ENCODE measurements at places on chromosomes 13 and 19.

DNA sequence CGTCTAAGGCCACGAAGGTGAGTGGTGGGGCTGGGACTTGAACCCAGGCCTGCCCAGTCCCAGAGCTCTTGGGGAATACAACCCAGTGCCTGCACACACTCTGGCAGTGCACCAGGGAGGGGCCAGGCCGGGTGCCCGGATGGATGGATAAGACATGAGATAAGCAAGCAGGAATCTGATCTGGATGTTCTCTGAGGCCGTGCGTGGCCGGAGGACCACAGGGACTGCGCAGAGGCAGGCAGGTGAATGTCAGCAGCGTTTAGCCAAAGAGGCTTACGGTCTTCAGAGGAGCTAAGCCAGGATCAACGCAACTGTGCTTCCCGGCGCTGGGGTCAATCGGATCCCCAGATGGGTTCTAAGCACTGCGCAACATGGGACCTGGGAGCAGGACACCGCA lies 1.5 kb downstream of the ZNF787 start:
- DNase-seq: no peak

DNA sequence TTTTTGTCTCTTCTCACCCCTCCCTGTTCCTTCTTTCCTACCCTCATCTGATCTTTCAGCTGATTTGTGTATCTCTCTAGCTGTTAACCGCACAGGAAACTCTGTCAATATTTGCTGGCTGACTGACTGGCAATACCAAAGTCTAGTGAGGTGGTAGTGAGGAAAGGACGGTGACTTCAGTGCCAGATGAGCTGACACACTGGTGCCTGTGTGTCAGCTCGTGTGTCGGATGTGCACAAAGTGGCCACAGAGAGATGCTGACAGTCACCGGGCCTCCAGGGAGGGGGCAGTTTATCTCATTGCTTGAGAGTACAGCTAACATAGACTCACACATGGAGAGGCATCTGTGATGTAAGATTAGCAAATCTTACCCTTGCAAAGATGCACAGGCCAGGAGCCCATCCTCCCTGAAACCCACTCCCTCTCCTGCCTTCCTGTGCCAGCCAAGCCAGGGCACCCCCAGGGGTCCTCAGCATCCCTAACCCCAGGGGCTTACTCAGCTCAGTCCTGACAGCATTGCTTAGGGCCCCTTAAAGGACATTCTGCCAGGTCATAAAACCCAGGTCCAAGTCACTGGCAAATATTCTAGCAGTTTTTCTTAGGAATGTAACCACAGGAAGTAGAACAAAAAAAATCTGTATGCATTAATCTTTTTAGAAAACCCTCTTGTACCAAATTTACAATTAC lies 80.2 kb downstream of the SHISA2 start:
- DNase-seq: peak; percentile 1

DNA sequence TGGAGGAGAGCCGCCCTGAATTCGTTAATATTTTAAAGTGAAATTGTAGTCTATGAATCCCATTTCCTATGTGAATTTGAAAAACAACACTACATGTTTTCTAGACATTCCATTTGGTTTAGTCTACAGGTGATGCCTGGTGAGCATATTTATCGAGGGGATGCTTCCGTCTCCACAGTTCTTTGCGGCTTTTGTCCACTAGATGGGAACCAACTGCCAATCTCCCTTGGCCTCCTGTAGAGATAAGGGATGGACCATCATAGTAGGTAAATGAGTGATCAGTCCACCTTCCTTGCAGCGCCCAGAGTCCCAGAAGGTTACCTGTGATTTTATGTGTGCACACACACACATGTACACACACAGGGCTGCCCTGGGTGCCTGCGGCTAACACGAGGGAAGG lies 289.8 kb upstream of the SOX21 start:
- DNase-seq: no peak

- peak; percentile 57 for DNase-seq
Measured at GRCh38 chr19:872266-872951, 12.9 kb downstream of the CFD start.

DNA sequence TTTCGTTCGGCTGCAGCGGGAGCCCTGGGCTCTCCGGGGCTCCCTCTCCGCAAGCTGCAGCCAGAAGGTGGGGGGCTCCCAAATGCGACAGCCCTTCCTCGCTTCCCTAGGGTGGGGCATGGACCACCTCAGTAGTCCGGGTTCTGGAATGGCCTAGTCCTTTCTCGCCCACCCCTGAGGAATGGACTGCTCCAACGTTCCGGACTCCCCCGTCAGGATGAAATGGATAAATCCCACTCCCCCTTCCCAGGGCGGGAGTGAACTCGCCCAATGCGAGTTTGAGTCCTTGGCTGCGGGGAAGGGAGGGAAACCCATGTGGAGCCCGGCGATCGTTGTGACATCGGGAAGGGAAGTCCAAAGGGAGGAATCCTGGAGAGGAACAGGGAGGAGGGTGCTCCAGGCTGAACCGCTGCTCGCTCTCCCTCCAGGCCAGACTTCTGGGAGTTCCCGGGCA lies 5.5 kb downstream of the HRC start:
- DNase-seq: no peak

GRCh38 chr19:32676186-32676894 lies 692 bp downstream of the RGS9BP start:
- DNase-seq: no peak

GRCh38 chr19:28285917-28286316 lies 927.0 kb downstream of the UQCRFS1 start:
- DNase-seq: no peak

DNA sequence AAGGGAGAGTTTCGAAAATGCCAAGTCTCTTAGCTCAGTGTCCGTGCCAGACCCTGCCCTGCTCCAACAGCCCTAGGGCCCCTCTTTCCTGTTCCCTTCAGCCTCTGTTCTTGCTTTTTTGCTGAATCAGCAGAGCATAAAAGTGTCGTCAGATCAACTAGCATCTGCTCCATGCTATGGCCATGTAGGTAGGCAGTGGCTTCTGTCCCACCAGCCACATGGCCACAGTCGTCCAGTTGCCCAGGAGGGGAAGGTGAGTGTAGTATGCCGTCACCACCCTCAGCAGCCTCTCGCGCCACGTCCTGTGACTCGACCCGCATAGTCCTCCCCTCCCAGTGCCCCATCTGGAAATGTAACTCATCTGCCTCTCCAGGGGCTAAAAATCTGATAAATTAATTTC lies 50.9 kb upstream of the ATP11A start:
- DNase-seq: no peak

- no peak for DNase-seq
Measured at GRCh38 chr13:59274958-59275727, 888.6 kb downstream of the DIAPH3 start.

GRCh38 chr13:79516595-79516994 lies 35.6 kb downstream of the NDFIP2 start:
- no peak for DNase-seq

- no peak for DNase-seq
Measured at GRCh38 chr19:39818626-39819097, 15.3 kb downstream of the DYRK1B start.

- no peak for DNase-seq
Measured at GRCh38 chr19:4086411-4086867, 19.7 kb upstream of the ZBTB7A start.

DNA sequence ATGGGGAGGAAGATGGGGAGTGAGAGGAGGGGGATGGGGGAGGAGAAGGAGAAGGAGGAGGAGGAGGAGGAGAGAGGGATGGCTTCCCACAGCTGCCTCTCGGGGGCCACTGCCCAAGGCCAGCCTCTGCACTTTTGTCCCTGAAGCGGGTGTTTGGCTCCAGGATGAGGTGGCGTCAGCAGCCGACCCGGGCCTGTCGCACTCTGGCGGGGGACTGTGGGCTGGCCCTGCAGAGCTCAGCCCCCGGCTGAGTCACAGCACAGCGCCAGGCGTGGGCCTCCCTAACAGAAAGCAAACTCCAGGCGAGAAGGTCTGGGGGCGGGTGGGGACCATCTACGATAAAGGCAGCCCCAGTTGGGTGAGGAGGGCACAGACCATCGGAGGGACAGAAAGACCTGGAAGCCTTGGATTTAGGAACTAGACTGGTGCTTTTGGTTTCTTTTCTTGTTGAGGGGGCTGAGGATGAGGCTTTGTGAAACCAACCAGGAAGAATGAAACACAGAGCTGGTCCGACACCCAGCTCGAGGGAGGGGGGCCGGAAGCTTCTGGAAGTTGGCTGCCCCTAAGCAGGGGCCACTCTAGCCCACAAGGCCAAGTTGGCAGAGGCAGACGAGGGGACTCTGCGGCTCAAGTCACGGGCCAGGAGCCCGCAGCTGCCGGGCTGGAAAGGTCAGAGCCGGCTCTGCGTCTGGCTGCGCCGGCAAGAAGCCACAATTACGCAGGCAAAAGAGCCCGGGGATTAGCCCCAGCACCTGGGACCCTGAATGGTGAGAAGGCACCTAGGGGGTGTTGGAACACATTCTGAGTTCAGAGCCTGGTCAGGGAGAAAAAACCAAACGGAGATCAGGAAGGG lies 18.2 kb downstream of the LSM4 start:
- peak; percentile 83 for DNase-seq

GRCh38 chr19:51789061-51789795 lies 5.7 kb upstream of the FPR3 start:
- no peak for DNase-seq
